NCI-H524 (cell line): ENCODE measurements at places on chromosomes 1 and 21.
A peak's percentile ranks its signal among the peaks of the same experiment; 100 is the strongest.

DNA sequence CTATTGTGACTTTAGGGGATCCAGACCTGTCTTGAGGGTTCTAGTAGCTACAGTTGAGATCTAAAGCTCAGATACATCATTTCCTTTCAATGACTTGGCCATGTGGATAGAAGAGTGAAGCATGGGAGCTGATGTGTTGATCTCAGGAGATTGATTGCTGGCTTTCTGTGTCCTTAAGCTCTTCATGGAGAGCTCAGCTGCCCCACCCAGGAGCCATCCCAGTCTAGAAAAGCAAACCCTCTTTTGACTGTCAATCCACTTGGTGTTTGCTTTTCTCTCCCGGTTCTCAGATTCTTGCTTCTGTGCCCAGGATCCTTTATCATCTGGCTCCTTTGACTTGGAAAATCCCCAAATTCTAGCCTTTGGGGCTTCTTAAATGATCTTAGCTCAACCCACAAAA is 87.2 kb downstream of the ATP1A1 start:
- DNase-seq = no peak

GRCh38 chr1:183551924-183552323 is 38.3 kb downstream of the NCF2 start:
- DNase-seq = no peak

- no peak for DNase-seq
Measured at GRCh38 chr21:33411949-33412430, 8.8 kb downstream of the IFNGR2 start.

DNA sequence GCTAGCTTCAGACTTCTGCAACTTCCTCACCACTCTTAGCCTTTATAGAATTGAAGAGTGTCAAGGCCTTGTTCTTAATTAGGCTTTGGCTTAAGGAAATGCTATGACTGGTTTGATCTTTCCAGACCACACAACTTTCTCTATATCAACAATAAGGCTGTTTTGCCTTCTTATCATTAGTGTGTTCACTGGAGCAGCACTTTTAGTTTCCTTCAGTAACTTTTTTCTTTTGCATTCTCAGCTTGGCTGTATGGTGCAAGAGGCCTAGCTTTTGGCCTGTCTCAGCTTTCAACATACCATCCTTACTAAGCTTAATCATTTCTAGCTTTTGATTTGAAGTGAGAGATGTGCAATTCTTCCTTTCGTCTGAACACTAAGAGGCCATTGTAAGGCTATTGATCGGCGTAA is 8.6 kb downstream of the PRKACB start:
- no peak for DNase-seq

DNA sequence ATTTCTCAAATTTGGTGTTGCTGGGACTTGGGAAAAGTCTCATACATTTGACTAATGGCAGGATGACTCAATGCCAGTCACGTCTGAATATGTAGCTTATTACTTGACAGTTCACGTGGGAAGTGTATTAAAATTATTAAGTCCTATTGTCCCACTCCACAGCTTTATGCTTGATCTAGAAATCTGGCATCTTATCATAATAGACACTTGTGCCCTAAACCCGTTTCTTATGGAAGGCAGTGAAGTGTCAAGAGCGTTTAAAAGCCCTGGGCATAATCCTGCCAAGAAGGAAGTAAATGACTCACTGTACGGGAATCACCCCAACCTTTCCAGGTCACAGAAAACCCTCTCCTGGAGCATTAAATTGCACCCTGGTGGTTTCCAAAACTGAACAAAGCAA is 207.4 kb downstream of the APP start:
- DNase-seq = peak; percentile 20

DNA sequence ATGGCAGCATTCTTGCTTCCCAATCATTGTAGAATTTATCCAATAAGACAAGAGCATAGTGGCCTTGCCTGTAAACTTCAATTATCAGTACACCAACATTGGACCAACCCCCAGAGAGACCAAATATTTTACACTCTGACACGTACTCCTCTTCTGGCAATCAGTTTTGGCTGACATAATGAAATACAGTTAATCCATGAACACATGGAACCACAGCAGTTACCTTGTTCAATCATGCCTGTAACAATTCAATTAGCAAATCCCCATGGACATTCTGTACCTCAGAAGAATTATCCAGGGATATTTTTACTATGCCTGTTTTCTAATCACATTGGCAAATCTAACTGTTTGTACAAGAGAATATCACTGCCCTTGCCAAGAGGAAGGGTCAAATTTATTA is 2162.0 kb downstream of the MRPL39 start:
- DNase-seq = peak; percentile 59

GRCh38 chr1:205813755-205814058 is 709 bp upstream of the SLC41A1 start:
- no peak for DNase-seq

DNA sequence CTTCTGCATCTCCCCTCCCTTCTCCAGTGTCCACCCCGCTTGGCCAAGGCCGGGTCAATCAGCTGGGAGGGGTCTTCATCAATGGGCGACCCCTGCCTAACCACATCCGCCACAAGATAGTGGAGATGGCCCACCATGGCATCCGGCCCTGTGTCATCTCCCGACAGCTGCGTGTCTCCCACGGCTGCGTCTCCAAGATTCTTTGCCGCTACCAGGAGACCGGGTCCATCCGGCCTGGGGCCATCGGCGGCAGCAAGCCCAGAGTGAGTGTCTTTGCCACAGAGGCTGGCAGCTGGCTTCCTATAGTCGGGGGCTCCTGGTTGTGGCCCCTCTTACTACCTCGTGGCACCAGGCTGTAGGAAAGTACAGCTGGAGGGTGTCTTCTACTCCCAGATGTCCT is 3.6 kb downstream of the PAX7 start:
- no peak for DNase-seq

- DNase-seq = no peak
Measured at GRCh38 chr1:234316937-234317336, 56.3 kb upstream of the COA6 start.

DNA sequence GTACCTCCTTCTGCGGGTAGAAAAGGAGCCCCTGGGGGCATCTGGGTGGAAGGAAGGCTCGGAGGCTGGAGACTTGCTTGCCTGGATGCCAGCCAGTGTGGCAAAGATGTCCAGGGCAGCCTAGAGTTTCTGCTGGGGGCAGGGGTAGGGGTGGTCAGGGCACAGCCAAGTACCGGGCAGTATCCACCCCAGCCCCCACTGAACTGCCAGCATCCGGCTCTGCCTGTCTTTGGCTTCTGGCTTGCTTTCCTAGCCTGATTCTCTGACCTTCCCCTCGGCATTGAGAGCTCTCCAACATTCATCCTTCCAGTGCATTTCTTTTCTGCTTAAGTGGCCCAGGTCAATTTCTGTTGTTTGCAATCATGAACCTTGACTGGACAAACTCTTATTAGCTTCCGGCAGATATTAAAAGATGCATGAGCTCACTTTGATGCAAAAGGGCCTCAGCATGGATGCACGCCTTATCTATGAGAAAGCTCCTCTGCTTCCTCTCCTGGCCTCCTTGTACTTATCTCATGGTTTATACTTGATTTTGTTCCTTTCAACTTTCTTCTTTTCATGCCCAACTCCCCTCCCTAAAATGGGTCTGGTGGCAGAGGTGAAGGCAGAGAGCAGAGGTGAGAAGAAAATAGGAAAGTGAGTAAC is 116.9 kb downstream of the HLCS start:
- DNase-seq = no peak

GRCh38 chr1:203744075-203744972 is 20.7 kb upstream of the LAX1 start:
- DNase-seq = no peak

GRCh38 chr1:209686322-209686721 is 11.1 kb downstream of the G0S2 start:
- DNase-seq = no peak

DNA sequence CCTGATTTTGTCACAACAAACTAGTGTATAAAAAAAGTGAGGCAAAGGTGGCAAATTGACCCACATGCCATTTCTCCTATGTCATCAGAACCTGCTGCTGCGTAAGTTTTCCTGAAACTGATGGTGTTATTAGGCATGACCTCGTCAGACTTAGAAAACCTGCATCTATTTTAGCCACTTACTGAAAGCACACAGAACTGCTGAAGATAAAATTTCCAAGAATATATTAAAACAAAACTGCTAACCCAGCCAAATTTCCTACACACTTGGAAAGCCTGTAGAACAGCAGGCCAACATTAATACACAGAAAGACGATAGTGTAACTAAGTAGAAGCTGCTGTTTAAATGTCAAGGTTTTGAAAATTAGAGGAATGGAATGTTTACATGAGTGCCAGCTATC is 674.5 kb upstream of the CXADR start:
- no peak for DNase-seq

DNA sequence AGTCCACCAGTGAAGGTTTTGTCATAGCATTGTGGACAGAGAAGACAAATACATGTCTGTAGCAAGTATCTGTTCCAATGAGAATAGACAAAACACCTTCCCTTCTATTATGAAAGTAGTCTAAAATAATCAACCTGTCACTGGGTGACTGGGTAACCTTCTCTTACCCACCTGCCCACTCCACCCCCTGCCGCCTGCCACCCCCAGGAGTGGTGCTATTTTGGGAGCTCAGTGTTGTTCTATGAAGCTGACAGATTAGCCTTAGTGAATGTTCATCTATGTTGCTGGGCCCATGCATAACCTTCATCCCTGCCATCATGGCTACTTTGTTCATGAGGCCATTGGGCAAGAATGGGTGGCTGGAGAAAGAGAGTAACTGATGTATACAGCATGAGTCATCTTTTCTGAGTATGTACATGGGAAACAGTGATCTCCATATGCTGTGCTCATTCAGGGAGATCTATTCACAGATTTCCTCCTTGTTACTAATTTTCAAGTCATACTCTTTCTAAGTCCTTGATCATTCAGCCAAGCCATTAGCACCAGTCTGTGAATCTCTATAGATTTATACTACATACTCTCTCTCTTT is 24.8 kb downstream of the MARK1 start:
- no peak for DNase-seq
